ENCODE measurements at places on chromosomes 13 and 19. TPM values are rescaled to one million over a fixed set of nuclear protein-coding genes. Genes with fewer than 3 reads are reported as not detected.
A peak's percentile ranks its signal among the peaks of the same experiment; 100 is the strongest.

Gene TSKS
- total RNA-seq = not detected

DNA sequence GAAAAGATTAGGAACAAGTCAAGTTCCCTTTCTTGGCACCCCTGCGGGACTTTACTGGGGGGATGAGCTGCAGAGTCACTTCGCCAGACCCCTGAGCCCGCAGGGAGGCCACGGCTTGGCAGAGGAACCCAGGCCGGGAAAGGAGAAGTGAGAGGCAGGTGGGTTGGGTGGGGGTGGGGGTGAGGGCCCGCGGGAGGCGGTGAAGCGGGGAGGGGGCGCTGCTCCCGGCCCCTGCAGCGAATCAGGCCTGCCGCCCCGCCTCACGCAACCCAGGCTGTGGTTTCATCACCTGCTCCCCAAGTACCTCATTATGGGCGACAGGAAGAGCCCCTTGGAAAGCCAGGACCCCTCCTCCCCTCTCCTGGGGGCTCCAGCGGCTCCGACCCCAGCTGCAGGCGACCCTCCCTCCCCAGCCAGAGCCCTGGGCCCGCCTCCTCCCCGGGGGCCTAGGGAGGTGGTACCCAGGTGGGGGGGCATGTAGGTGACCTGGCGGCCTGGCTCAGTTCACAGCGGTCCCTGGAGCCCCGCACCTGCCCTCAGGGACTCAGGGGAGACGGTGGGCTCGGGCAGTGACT lies 9.5 kb downstream of the MEF2B start:
- no peak overlapping the region for H3K4me3 ChIP-seq
- no peak for DNase-seq
- no peak overlapping the region for H3K27ac ChIP-seq
- peaks cover 9% of the 10 kb centered on the region for H3K36me3 ChIP-seq
- no peaks in the 10 kb centered on the region for H3K27me3 ChIP-seq
- H3K4me1 ChIP-seq = no peaks in the 10 kb centered on the region

DNA sequence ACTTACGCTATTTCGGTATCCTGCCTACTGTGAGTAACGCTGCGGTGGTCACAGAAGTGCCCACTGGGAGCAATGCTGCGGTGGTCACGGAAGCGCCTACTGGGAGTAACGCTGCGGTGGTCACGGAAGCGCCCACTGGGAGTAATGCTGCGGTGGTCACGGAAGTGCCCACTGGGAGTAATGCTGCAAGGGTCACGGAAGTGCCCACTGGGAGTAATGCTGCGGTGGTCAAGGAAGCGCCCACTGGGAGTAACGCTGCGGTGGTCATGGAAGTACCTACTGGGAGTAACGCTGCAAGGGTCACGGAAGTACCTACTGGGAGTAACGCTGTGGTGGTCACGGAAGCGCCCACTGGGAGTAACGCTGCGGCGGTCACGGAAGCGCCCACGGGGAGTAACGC lies 52.1 kb upstream of the SOX1 start:
- H3K4me3 ChIP-seq = no peak overlapping the region
- DNase-seq = no peak
- no peaks in the 10 kb centered on the region for H3K4me1 ChIP-seq
- H3K27ac ChIP-seq = no peak overlapping the region

Gene CATSPERD
- total RNA-seq = not detected

- no peaks in the 10 kb centered on the region for H3K27me3 ChIP-seq
- H3K4me1 ChIP-seq = no peaks in the 10 kb centered on the region
- H3K4me3 ChIP-seq = no peak overlapping the region
- DNase-seq = no peak
- H3K27ac ChIP-seq = no peak overlapping the region
Measured at GRCh38 chr13:68813180-68813796, 1294.3 kb upstream of the ATXN8OS start.

- H3K27me3 ChIP-seq = no peaks in the 10 kb centered on the region
- no peaks in the 10 kb centered on the region for H3K36me3 ChIP-seq
- peaks cover 7% of the 10 kb centered on the region for H3K4me1 ChIP-seq
- DNase-seq = no peak
Measured at GRCh38 chr13:109938255-109938936, 152.0 kb upstream of the IRS2 start.

Gene ZNF208
- total RNA-seq = 0.45 TPM

- no peaks in the 10 kb centered on the region for H3K4me1 ChIP-seq
- no peaks in the 10 kb centered on the region for H3K36me3 ChIP-seq
- H3K4me3 ChIP-seq = no peak overlapping the region
- DNase-seq = no peak
- H3K27ac ChIP-seq = no peak overlapping the region
Measured at GRCh38 chr13:100493418-100493817, 95.2 kb downstream of the GGACT start.

DNA sequence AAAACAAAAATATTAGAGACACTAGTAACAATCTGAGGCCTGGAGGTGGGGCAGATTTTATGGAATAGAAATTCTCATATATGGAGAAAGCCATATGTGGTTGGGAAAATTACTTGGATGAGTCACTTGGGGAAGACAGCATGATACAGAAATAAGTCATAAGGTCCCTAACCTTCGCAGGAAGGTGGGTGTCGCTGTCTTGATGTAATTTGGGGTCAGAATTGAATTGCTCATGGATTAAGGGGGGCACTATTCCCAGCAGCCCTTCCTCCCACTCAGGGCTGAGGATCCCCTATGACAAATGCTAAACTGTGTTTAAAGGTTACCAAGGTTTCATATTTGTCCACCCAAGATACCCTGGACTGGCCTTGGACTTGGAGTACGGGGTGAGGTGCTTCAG lies 5.0 kb downstream of the RDH8 start:
- no peaks in the 10 kb centered on the region for H3K36me3 ChIP-seq
- H3K27ac ChIP-seq = no peak overlapping the region
- no peak overlapping the region for H3K4me3 ChIP-seq
- no peak for DNase-seq

DNA sequence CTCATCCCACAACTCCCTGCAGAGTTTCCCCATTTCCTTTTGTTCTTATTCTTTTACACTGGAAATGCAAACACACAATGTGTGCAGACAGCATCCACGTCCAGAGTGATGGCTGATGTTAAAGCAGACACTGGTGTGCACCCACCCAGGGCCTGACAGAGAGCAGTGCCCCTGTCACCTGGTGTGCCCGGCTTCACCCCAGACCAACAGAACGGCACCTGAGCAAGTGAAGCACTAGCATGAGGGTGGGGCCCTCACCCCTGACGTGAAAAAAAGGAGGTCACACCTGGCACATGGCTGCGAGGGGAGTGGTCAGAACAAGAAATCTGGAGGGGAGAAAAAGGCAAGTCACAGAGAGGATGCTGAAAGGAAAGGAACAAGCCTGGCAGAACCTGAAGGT lies 12.3 kb downstream of the ZNF575 start:
- no peaks in the 10 kb centered on the region for H3K4me1 ChIP-seq
- no peak overlapping the region for H3K4me3 ChIP-seq
- no peak for DNase-seq
- no peak overlapping the region for H3K27ac ChIP-seq
- H3K36me3 ChIP-seq = peaks cover 85% of the 10 kb centered on the region

DNA sequence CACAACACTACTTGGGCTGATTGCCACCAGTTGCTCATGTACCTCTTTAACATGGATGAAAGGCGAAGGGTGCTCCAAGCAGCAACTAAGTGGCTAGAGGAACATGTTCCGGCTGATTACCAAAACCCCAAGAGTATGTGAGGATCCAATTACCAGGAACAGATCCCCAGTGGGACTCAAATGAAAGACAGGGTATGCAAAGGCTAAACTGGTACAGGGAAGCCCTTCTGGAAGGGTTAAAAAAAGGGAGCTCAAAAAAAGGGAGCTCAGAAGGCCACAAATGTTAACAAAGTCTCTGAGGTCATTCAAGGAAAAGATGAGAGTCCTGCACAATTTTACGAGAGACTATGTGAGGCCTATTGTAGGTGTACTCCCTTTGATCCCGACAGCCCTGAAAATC lies 604.7 kb downstream of the UQCRFS1 start:
- H3K4me3 ChIP-seq = no peak overlapping the region
- H3K27me3 ChIP-seq = no peaks in the 10 kb centered on the region
- DNase-seq = no peak
- no peaks in the 10 kb centered on the region for H3K4me1 ChIP-seq
- H3K36me3 ChIP-seq = no peaks in the 10 kb centered on the region
- H3K27ac ChIP-seq = no peak overlapping the region

DNA sequence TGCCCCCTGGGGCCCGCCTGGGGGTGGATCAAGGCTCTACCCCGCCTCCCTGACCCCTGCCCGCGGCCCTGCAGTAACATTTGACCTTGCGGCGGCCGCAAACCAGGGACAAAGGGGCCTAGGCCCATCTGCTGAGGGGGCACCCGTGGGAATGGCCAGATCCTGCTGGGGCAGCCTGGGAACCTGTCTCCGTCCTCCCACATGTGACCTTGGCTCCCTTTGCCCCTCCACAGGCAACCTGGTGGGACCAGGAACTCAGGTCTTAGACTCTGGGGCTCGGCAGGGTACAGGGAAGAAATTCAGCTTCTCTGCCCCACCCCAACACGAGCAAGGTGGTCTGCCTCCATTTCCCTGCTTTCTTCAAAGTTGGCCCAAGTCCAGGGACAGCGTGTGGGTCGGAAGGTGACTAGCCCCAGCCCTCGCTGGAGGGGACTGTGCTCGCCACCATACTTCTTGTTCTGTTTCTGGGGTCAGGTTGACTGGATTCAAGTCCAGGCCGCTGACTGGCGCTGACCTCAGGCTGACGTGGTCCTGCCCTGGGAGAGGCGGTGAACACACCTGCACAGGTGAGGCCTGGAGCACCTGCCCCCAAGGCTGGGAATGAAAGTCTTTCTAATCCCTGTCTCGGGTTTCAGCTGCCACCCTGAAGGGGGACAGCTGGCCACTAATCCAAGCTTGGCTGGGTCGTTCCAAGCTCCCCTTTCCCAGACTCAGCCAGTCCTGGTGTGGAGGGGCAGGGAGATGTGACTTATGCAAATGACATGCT lies 2.5 kb upstream of the NR2F6 start:
- peaks cover 54% of the 10 kb centered on the region for H3K4me1 ChIP-seq
- H3K4me3 ChIP-seq = no peak overlapping the region
- H3K27me3 ChIP-seq = no peaks in the 10 kb centered on the region
- H3K36me3 ChIP-seq = no peaks in the 10 kb centered on the region
- DNase-seq = peak; percentile 84
- H3K27ac ChIP-seq = peak overlapping the region; percentile 3

DNA sequence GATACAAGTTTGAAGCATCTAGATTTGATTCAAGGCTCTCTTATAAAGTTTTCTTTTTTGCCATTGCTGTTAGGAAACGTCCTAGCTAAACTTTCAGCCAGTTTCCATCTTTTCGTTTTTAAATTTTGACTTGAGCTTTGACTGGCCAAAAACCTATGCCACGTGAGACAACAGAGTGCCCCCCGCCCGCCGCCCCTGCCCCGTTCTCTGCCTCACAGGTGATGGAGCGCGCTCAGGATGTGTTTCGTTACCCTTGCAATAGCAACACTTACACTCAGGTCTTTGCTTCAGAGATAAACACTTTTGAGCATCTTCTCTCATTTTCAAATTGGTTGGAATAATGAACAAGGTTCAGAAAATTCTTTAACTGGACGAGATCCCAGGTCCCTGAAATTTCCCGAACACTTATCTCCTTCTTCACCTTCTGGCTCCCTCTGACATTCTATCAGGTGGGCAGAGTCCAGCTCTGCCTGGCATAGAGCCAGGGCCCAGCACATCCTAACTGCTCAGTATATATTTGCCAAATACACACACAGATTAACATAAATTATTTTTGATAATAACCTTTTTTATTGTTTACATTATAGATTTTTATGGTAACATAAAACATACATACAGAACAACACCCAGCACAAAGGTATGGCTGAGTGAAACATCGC lies 301.1 kb downstream of the IRS2 start:
- H3K27me3 ChIP-seq = no peaks in the 10 kb centered on the region
- H3K36me3 ChIP-seq = no peaks in the 10 kb centered on the region
- H3K4me3 ChIP-seq = no peak overlapping the region
- no peaks in the 10 kb centered on the region for H3K4me1 ChIP-seq
- no peak overlapping the region for H3K27ac ChIP-seq

- H3K4me3 ChIP-seq = no peak overlapping the region
- peaks cover 60% of the 10 kb centered on the region for H3K36me3 ChIP-seq
- H3K4me1 ChIP-seq = peaks cover 9% of the 10 kb centered on the region
- no peak for DNase-seq
- H3K27ac ChIP-seq = no peak overlapping the region
- H3K27me3 ChIP-seq = no peaks in the 10 kb centered on the region
Measured at GRCh38 chr19:4174895-4175668, 7.3 kb downstream of the SIRT6 start.

GRCh38 chr13:40664350-40665125 lies 1.9 kb downstream of the FOXO1 start:
- H3K36me3 ChIP-seq = no peaks in the 10 kb centered on the region
- peak overlapping the region; percentile 98 for H3K27ac ChIP-seq
- H3K27me3 ChIP-seq = no peaks in the 10 kb centered on the region
- peaks cover 56% of the 10 kb centered on the region for H3K4me1 ChIP-seq

DNA sequence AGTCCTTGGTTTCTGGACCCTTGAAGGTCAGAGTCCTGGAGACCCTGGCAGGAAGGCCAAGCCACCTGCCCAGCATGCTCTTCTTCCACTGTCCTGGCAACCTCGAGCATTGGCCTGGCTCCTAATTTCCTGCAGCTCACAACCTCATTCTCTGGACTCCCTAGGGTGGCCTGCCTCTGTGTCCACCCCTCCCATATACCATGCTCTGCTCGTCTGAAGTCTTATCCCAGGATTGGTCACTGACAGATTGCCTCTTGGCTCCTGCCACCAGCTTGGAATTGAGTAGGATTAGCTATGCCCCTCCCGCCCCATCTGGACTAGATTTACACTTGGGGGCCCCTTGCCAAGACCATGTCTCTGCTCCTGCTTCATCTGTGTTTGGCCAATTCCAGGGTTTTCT lies 17.1 kb upstream of the WASF3 start:
- no peak overlapping the region for H3K27ac ChIP-seq
- H3K4me3 ChIP-seq = no peak overlapping the region
- H3K27me3 ChIP-seq = no peaks in the 10 kb centered on the region
- DNase-seq = no peak
- no peaks in the 10 kb centered on the region for H3K36me3 ChIP-seq
- peaks cover 18% of the 10 kb centered on the region for H3K4me1 ChIP-seq

Gene DNAAF3
- total RNA-seq = not detected

GRCh38 chr13:27896726-27897125 lies 23.1 kb upstream of the PDX1 start:
- H3K27me3 ChIP-seq = no peaks in the 10 kb centered on the region
- H3K4me3 ChIP-seq = no peak overlapping the region
- H3K36me3 ChIP-seq = no peaks in the 10 kb centered on the region
- H3K27ac ChIP-seq = no peak overlapping the region

Gene REXO1
- 10.1 TPM for total RNA-seq

Gene KLK14
- total RNA-seq = not detected

DNA sequence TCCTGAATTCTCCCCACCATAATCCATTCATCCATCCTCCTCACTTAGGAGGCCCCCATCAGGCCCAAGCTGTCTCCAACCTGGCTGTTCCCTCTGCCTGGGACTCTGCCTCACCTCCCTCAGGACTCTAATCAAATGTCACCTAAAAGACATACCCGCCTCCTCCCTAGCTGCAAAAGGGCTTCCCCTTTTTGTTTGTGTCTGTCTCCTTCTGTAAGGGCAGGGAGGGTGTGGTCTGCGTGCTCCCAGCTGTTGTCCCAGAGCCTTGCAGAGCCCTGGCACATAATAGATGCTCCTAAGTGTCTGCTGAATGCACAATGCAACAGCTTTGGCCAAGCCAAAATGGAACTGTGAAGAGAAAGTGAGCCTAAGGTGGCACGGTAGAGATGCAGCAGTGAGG lies 4.4 kb downstream of the TRIR start:
- peaks cover 46% of the 10 kb centered on the region for H3K36me3 ChIP-seq
- no peak overlapping the region for H3K27ac ChIP-seq
- no peak overlapping the region for H3K4me3 ChIP-seq
- no peak for DNase-seq
- peaks cover 36% of the 10 kb centered on the region for H3K4me1 ChIP-seq
- H3K27me3 ChIP-seq = no peaks in the 10 kb centered on the region

Gene FPR3
- 3.1 TPM for total RNA-seq

Data from stomach (tissue), 19 donors.